Choroid plexus epithelial cell (primary cell): ENCODE measurements at places on chromosomes 13 and 19.

- DNase-seq: no peak
These were observed 415.0 kb upstream of the SLITRK1 start for GRCh38 chr13:84297251-84297650.

DNA sequence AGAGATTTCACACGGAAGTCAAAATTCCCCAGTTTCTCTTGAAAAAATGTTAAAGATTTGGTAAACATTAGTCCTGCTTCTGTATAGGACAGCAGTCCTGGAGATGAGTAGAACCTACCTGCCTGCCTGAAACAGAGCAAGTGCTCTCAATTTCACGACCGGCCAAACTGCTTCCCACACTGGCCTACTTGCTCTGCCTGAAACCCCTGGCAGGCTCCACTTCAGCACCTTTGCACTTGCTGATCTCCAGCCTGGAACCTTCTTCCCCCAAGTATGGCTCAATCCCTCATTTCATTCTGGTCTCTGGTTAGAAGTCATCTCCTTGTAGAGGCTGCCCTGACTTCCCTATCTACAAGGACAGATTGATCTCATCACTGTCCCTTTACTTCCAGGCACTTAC, 271.4 kb downstream of the DLEU7 start:
- no peak for DNase-seq

DNA sequence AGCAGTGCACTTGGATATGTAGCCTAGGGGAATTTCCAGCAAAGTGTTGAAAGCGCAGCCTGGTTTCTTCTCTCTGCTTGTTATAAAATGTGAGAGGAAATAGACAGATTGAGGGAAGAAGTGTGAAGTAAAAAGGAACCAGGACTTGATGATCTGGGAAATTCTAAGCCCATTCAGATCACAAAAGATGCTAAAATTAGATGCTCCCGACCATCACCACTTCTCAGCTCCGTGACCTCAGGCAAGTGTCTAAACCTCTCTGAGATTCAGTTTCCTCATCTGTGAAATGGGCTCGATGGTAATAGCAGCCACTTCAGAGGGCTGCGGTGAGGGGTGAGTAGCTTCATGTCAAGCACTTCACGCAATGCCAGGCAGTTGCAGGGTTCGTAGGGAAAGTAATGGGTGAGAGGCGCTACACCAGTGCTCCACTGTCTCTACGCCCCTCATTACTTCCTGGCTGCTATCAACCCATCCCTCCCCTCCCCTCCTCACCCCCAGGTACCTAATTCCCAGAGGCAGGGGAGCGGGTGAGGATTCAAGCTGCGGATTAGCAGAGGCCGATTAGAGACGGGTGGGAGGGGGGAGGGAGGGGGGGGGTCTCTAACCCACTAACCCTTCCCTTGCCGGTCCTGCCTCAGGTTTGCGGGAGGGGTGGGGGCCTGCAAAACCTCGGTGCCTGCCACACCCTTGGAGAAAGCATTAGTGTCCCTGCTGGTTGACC, 9.0 kb upstream of the NFIC start:
- no peak for DNase-seq

GRCh38 chr19:50513746-50514345, at the start of gene ASPDH:
Gene ASPDH, minus strand, starts transcription at chr19:50513913. Its CDS starts 90 bp downstream, at chr19:50513823.
- DNase-seq: no peak

- no peak for DNase-seq
These were observed 15.1 kb downstream of the SMG9 start for GRCh38 chr19:43739439-43740235.

GRCh38 chr13:32647926-32648325, 61.7 kb downstream of the PDS5B start:
- no peak for DNase-seq

DNA sequence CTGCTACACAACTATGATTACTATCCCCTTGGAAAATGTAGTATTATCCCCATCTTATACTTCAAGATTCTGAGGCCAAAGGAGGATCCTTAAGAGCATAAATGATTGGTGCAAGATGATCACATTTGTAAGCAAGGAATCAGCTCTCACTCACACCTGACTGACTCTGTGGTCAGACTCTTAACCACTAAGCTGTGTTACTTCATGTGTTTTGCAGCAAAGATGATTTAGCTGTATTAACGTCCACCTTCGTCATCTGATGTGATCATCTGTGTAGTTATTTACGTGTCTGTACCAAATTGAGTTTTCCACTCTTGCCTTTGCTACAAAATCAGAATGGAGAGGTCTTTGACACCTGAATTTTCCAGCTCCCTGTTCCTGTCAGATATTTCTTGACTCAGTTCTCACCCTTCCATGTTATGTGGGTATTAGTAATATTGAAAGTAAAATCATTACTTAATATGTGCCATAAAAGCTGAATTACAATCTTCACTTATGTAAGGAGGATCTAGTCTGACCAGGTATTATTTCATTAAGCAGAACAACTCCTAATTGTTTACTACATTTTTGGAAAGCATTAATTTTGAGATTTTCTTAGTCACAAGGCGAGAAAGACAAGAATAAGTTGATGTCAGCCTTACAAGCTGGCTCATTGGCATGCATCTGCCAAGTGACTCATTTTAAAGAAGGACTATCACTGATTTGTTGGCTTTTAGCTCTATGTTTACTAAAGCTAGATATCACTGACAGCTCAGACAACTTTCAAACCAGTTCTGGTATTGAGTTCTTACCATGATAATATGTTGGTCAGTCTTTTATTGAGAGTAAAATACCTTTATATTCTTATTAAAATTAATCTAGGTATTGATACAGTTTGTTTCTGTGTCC, 1279.8 kb upstream of the PCDH9 start:
- DNase-seq: no peak
